ENCODE measurements at places on chromosomes 11 and 22. TPM values are rescaled to one million over a fixed set of nuclear protein-coding genes. Genes with fewer than 3 reads are reported as not detected.
A peak's percentile ranks its signal among the peaks of the same experiment; 100 is the strongest.

C11orf42 gene
- not detected for total RNA-seq

MRGPRX3 gene
- total RNA-seq: not detected

ACTN3 gene
- not detected for total RNA-seq

HEPN1 gene
- total RNA-seq: not detected

DNA sequence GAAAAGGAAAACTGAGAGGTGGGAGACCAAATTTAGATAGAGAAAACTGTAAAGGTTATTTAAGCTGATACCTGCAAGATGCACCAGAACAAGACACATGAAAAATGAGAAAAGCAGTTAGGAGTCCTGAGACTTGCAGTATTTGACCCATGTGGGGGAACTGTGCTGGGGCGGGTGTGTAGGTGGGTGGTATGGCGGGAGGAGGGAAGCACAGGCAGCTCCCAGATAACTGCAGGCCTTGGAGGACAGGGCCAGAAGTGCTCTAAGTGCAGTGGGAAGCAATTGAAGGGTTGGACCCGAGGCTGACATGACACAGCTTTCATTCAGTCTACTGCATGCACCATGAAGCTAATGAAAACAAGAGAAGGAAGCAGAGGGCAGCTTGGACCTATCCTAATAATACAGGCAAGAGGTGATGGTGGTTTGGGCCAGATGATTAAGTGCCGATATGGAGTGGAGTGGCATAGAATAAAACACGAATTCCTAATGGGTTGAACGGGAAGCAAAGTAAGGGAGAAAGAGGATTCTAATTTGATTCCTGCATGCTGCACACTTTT, 48.0 kb upstream of the ANO3 start:
- DNase-seq: no peak

DNA sequence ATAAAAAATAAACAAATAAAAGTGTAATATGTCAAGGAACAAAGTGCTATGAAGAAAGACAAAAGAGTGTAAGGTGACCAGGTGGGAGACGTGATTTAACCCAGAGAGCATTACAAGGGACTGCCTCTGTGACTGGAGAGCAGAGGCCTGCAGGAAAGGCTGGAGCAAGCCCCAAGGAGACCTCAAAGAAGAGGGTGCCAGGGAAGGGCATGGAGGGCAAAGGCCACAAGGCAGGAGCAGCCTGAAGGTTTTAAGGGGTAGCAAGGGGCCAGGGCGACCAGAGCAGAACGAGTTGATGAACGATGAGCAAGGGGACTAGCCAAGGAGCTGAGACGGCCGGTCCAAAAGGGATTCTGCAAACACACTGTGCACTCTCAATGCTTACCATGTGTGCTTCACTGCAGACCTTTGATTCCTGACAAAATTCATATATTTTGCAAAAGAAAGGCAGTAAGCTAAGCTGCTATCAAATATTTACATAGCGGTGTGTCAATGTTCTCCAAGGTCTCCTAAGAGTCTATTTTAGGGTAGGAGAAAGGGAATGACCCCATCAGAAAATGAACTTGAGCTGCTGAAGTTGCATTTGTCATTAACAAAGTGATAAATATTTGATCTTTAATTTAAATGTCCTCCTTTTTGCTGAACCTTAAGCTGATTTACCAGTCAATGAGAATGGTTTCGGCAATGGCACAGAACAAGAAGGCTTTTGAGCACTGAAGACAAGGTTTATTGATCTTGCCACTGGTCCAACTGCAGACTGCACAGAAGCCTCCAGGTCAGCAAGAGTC, 50.5 kb downstream of the SMCO4 start:
- DNase-seq: no peak

DNA sequence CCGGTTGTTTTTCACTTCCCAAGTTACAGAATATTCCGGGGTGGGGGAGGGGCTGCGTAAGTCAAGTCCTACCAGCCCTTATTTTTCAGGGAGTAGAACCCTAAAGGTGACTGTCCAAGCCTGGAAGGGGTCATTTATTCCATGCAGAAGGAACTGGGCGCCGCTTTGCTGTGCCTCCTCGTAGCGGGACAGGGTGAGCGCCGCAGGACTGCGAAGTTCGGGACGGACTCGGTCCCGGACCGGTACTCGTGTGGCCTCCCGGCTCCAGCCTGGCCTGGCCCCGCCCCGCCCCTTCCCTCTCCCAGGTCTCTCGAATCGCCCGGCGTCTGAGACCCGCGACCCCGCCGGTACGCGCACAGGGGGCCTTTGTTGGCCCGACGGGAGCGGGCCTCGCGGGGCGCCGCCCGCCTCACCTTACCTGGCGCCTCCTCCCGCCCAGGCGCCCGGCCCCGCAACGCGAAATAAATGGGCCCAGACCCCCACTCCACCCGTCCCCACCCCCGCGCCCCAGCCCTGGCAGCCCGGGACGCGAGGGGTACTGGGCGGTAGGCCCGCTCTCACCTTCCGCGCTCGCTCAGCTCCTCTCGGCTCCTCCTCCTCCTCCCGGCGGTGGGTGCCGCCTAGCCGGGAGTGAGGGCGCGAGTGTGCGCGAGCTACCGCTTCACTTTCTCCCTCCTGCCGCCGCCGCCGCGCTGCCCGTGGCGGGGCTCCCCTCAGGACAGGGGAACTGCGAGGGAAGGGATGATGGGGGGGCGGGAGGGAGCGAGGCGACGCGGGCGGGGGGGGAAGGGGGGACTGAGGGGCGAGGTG, 698 bp downstream of the PAK1 start:
- peak; percentile 45 for DNase-seq

DNA sequence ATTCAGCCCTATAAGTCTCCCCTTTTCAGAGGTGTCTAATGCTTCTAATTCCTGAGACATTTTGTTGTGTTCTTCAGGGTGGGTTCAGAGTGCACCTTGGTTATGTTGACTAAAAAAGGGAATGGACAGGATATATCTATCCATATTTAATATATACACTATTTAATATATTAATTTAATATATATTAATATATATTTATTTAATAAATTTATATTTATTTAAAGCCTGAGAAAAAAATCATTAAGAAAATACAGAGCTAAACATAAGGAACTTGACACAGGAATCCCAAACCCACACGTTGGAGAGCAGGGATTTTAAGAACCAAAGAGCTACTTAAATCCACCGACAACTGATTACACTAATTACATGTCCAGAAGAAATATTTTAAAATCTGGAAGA, 674.2 kb upstream of the KIRREL3 start:
- no peak for DNase-seq

DNA sequence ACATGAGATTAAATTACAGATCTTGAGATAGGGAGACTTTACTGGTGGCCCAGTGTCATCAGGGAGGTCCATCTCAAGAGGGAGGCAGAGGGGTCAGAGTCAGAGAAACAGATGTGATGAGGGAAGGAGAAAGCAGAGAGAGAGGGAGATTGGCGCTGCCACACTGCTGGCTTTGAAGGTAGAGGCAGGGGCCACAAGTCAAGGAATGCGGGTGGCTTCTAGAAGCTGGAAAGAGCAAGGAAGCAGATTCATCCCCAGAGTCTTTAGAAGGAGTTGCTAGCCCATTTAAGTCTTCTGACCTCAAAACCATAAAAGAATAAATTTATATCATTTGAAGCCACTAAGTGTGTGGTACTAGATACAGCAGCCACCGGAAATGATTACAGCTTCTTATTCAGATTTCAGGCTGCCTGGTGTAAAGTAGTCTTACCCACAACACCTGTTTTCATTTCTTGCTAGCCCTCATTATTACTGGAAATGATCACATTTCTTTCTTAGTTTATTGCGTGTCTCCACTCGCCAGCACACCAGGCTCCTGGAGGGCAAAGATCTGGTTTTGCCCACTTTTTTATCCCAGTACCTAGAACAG, 12.6 kb upstream of the SERPINH1 start:
- no peak for DNase-seq

DNA sequence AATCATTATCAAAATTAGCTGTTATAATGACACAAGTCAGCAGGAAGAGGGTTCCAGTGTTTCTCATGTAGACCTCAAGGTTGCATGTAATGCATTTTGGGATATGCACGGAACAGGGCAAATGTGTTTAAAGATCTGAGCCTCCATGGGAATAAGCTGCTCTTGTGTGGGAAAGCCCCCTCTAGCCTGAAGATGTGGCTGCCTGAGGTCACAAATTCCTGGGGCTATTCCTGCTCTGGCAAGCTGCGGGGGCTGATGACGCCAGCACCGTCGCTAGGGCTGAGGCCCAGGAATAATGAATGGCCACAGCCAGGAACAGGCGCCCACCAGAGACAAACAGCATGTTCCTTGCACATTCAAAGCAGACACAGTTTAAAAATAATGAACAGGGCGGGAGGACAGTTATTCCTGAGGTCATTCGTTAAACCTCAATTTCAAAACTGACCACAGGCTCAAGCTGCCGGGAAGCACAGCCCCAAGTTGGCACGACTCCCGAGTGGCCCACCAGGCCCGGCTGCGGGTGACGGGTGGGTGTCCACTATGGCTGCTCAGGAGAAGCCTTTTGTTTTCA, 11.7 kb downstream of the OSBPL5 start:
- DNase-seq: no peak

DNA sequence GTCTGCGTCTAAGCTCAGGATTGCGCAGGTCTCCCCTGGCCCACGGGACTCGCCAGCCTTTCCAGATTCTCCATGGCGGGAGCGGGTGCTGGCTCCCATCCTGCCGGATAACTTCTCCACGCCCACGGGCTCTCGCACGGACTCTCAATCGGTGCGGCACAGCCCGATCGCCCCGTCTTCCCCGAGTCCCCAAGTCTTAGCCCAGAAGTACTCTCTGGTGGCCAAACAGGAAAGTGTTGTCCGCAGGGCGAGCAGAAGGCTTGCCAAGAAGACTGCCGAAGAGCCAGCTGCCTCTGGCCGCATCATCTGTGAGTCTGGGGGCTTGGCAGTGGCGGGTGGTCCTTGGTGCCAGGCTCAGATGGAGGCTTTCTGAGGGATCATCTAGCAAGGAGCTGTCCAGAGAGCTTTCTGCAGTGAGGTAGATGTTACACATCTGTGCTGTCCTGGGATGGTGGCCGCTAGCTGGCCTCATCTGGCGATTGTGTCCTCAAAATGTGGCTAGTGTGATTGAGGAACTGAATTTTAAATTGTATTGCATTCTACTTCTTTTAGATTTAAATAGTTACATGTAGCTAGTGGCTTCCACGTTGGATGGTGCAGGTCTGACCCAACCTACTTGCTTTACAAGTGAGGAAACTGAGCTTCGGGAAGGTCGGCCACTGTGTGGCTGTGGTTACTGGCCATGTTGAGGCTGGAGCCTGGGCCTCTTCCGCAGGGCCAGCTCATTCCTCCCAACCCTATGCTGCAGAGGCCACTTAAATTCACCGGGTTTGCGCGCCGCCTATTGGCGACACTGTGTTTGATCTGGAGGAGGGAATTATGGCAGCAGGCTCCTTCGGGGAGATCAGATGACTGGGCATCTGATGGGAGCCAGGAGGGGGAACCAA, 6.7 kb downstream of the INCENP start:
- DNase-seq: no peak

GRCh38 chr11:68542617-68543016, 82.1 kb downstream of the PPP6R3 start:
- no peak for DNase-seq

- no peak for DNase-seq
These were observed 17.2 kb upstream of the UVRAG start for GRCh38 chr11:75797792-75798191.

DNA sequence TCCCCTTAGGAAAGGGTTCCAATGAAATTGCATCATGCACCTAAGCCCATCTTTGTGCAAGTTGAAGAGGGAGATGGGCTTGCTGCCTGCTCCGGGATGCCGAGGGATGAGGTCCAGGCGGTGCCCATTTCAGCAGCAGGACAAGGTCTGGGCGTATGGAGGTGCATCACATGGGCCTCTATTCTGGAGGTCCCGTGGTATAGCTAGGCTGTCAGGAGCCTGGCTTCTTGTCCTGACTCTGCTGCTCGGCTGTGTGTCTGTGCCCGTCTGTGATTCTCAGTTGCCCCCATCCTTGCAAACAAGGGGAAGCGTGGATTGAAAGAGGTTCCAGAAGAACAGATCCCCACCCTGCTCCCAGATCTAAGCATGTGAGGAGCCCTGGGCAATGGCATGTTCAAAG, 130.0 kb downstream of the OSBP2 start:
- DNase-seq: no peak

- DNase-seq: no peak
These were observed 77.5 kb downstream of the PPFIBP2 start for GRCh38 chr11:7591107-7591894.

GRCh38 chr11:859394-860131, 16.9 kb downstream of the TSPAN4 start:
- peak; percentile 71 for DNase-seq

DNA sequence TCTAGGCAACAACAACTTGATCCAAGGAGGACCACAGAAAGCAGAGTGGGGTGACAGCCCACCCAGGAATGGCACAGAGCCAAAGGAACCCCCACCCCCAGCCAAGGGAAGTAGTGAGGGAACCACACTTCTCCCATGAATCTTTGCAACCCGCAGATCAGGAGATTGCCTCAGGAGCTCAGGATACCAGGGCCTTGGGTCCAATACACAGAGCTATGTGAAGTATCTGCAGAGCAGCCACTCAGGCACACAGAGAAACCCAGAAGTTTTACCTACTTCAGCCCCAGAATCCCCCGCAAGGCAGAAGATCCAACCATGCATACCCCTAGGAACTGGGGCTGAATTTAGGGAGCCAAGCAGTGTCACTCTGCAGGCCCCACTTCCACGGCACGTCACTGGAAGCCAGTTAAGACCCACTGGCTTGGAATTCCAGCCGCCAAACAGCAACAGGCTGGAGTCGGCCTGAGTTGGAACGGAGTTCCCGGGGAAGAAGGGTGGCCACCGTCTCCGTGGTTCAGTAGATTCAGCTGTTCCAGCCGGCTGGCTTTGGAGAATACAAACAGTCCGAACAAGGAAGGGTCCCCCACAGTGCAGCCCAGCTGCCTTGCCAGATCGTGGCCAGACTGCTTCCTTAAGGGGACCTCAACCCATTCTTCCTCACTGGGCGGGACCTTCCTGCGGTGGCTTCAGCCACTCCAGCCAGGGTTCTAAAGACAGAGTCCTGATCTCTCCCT, 174.1 kb downstream of the TTC28 start:
- no peak for DNase-seq

- no peak for DNase-seq
These were observed 5.3 kb downstream of the TNNT3 start for GRCh38 chr11:1924646-1925372.

DNA sequence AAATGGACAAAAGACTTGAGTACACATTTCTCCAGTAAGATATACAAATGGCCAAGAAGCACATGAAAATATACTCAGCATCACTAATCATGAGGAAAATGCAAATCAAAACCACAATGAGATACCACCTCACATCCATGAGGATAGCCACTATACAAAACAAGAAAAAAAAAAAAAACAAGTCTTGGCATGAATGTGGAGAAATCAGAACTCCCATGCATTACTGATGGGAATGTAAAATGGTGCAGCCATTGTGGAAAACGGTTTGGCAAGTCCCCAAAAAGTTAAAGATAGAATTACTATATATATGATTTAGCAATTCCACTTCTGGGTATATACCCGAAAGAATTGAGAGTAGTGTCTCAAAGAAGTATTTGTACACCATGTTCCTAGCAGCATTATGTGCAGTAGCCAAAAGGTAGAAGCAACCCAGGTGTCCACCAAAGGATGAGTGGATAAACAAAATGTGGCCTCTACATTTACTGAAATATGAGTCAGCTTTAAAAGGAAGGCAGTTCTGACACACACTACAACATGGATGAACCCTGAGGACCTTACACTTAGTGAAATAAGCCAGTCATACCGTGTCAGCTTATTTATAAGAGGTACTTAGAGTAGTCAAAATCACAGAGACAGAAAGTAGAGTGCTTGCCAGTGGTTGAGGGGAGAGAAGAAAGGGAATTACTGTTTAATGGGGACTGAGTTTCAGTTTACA, 146.3 kb downstream of the WNT7B start:
- no peak for DNase-seq
